ENCODE measurements at places on chromosomes 7 and 10.

DNA sequence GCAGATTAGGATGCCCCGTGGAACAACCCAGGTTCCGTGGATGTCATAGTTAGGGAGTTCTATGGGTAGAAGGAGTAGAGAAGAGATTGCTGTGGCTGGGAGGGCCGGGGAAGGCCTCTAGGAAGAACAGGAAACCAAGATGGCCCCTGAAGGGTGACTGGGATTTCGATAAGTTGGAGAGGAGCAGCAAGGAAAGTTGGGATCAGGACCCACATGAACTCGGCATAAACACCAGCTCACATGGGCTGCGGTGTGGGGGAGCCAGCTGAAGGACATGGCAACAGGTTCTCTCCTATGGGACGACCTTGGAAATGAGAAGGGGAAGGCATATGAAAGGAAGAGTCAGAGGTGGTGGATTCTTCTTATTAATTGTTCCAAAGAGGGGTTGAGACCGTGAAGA is 333.7 kb upstream of the SHH start:
- DNase-seq, result no peak

DNA sequence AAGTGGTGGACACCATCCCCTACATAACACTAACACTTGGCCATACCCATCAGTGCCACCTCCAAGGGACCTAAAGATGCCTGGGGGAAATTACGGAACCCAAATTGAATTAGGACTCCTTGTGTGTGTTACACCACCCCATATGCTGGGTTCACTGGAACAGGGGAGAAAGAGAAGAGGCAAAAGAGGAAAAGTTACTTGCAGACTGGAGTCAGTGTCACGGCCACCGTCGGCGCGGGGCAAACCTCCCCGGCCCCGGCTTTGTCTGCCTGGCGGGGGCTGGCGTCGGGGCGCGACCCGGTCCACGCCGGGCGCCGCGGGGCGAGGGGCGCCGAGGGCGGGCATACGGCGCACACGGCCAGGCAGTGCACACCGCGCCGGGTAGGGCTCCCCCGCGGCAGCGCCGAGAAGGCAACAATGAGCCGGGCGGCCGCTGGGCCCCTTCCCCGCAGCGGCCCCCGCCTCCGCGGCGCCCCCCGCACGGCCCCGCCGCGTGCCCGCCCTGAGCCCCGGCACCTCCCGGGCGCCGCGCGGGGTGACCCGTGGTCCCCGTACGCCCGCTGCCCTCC is 171.1 kb downstream of the FAM107B start:
- DNase-seq, result no peak

DNA sequence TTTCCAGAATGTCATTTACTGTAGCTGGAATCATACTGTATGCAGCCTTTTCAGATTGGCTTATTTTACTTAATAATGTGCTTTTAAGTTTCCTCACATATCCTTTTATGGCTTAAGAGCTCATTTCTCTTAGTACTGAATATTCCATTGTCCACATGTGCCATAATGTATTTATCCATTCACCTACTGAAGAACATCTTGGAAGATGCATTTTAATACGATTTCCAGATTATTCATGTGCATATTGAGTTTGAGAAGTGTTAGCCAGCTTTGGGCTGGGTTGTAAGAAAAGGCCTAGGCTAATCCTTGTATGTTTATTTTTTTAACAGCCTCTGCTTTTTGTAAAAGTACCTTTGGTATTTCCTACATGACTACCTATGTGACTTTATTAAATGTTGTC is 109.3 kb upstream of the MDFIC start:
- DNase-seq, result no peak

DNA sequence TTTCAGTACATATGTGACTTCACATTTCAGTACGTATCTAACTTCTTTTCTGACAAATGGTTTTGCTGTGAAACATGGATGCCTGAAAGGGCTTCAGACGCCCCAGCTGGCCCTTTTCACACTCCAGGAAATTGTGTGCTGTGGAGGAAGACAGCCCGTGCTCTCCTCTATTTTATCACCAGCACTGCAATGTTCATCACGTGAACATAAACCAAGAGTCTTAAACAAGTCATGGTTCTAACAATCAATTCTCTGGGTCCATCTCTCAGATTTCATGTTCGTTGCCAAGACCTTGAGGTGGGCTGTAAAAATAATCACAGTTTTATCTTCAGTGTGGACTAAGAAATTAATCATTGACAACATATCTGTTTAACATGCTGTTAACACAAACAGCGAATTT is 141.2 kb downstream of the WDR37 start:
- no peak for DNase-seq

GRCh38 chr10:86450806-86451603 is 70.6 kb downstream of the WAPL start:
- no peak for DNase-seq

GRCh38 chr10:14975672-14976273 is 16.6 kb downstream of the MEIG1 start:
- no peak for DNase-seq

DNA sequence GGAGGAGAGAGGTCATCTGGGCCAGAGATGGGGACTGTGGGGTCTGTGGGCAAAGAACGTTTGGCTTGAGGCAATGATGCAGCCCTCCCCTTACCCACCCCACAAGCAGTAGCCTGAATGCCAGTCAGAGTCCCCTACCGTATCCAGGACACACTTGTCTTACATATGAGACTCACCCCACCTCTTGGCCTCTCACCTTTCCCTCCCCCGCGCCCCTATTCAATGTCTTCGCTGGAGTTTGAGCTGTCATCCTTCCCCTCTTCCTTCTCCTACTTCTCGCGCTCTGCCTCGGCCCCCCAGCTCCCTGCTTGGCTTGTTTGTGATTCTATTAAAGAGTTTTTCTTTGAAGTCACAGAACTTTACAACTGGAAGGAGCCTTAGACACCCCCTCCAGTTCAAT is 8.9 kb downstream of the PRRT4 start:
- no peak for DNase-seq

GRCh38 chr10:76195654-76196390 is 764.4 kb downstream of the LRMDA start:
- DNase-seq, result no peak

GRCh38 chr10:51700228-51700817 is 928 bp upstream of the CSTF2T start:
- DNase-seq, result no peak

- DNase-seq, result no peak
Observed at GRCh38 chr10:124685261-124685660, 58.9 kb downstream of the FAM53B start.

GRCh38 chr7:148480479-148481146 is 110.0 kb upstream of the C7orf33 start:
- no peak for DNase-seq

DNA sequence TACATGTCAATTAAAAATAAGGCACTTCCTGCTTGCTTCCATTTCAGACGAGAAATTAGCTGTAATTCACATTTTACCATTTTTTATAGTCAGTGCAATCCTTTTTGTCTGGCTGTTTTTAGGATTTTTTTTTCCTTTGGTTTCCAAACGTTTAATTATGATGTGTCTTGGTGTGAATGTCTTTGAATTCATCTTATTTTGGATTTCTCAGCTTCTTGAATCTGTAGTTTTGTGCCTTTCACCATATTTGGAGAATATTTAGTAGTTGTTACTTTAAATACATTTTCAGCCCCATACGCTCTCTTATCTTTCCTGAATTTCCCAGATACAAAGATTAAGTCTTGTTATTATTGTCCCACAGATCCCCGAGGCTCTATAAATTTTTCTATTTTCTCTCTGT is 2.4 kb upstream of the SCART1 start:
- no peak for DNase-seq

DNA sequence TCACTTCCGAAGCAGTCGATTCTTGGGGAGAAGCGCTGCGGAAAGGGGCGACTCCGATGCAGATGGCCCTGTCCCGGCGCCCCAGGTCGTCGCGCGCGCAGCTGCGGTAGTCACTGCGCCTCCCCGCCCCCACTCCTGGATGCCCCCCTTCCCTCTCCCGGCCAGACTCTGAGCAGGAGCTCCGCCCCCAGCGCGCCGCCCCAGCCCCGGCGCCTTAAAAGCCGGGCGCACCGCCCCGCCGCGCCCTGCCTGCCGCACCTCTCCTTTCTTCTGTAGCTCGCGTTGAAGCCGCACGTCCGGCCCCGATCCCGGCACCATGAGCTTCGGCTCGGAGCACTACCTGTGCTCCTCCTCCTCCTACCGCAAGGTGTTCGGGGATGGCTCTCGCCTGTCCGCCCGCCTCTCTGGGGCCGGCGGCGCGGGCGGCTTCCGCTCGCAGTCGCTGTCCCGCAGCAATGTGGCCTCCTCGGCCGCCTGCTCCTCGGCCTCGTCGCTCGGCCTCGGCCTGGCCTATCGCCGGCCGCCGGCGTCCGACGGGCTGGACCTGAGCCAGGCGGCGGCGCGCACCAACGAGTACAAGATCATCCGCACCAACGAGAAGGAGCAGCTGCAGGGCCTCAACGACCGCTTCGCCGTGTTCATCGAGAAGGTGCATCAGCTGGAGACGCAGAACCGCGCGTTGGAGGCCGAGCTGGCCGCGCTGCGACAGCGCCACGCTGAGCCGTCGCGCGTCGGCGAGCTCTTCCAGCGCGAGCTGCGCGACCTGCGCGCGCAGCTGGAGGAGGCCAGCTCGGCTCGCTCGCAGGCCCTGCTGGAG is at the start of gene INA:
Gene INA, plus strand, starts transcription at position 243 of the 817 bp plus-strand sequence. Its CDS starts 74 bp downstream, at position 317.
- DNase-seq, result no peak

DNA sequence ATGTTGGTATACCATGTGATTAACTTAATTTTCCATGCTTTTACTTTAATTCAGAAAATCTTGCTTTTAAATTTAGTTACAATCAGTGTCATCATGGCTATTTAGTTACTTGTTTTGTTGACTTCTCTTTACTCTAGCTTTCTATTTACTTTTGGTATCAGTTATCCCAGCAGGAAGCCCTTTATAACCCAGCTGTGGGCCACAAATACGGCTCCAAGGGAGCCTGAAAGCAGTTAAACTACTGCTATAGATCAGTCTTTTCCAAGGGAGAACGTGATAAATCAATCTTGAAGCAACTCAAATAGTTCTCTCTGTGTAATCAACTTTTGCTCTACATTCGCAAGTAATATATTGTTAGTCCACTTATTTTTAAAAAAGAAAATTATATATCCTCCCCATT is 287.4 kb downstream of the CACNA2D1 start:
- DNase-seq, result no peak

DNA sequence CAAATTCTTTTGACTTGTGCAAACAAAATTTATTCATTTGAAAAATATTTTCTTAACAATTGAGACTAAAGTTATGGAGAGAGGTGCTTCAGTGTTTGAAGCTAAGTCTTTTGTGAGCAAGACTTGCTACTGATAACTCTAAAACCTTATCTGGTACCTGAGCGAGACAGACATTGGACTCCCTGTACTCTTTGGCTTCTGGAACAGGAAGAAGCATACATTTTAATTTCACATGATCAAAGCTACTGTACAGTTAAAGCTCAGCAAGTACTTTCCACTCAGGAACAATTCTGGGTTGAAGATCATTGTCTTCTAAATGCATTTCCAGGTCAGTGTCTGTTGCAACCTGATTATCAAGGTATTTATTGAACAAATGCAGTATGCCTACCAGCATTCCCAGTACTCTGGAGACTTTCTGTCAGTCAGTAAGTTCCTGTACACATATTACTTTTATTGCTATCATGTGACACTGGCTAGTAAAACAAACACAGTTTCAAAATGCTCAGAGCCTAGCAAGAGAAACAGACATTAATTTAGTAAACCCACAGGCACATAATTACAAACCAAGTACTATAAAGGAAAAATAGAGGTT is 42.4 kb downstream of the CABCOCO1 start:
- DNase-seq, result no peak

GRCh38 chr10:69456880-69457693 is 5.8 kb downstream of the TSPAN15 start:
- no peak for DNase-seq

DNA sequence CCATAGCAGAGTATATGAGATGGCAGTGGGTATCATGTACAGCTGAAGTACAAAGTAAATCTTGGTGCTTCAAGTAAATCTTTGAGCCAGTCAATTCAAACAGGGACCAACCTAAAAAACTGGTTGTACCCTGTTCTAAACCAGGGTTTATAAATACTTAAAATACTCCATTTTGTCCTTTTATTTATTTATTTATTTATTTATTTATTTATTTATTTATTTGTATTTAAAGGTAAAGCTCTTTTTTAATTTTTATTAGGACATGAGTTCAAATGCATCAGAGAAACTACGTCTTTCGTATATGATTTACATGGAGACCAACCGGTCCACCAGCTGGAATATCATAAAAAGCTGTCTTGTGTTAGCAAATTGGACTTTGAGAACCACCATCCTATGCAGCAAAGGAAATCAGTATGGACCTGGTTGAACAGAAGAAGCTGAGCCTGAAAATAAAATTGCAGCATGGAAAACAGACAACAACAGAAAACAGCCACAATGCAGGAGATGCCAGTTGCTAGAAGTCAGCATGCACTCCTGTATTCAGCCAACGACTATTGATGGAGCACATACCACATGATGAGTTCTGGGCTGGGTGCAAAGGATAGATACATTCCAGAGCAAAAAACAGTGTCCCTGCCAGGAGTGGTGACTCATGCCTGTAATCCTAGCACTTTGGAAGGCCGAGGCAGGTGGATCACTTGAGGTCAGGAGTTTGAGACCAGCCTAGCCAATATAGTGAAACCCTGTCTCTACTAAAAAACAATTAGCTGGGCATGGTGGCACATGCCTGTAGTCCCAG is 60.0 kb downstream of the PLXNA4 start:
- no peak for DNase-seq

DNA sequence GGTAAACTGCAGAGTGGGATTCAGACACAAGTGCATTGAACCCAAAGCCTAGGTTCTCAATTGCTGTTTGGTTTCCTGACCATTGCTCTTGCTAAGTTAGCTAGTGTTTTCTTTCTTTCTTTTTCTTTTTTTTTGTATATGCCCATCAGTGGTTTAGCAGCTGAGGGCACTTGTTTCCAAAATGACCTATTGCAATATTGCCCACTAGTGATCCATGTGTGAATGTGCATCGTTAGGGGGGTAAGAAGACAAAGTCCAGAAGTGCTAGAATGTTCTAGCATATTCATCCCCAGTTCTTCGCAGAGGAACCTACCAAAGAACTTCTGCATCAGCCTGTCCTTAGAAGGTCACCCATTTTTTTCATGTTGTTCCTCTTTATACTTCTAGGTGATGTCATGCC is 252.8 kb upstream of the GPR26 start:
- no peak for DNase-seq

DNA sequence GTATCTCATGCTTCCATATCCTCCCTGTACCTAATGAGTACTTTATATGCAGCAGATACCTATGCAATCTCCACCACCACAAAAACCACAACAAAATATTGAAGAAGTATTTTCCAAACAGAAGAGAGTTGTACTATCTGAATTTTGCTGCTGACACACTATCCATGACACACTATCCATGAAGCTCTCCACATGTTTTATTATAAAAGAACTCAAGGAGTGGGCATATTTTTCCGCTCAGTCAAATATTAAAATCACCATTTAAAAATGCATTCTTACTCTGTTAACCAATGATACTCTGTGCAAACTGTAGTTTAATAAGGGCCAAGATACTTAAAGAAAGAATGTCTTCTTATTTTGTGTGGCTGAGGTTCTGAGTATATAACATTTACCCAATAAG is 2.8 kb downstream of the BET1 start:
- DNase-seq, result no peak

DNA sequence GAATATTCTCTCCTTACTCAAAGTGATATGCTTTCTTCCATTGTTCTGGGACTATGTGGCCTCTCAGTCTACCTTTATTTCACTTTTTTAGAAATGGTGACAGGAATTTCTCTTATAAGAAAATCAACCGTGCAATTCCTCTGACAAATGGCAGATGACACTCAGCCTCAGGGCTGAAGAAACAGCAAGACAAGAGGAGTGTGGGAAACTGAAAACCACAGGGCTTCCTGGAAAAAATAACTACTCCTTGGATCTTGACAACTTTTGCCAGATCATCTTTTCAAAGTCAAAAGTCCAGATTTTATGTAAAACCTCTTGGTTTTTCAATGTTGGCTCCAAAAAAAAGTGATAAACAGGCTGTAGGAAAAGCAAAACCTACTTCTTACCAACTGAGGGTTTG is 121.5 kb downstream of the TYW1B start:
- DNase-seq, result no peak
